ENCODE measurements at places on chromosomes 5 and 9. TPM values are rescaled to one million over a fixed set of nuclear protein-coding genes. Genes with fewer than 3 reads are reported as not detected.

Gene CEP120
- 10.6 TPM for total RNA-seq

Gene HBEGF
- 21.9 TPM for total RNA-seq

DNA sequence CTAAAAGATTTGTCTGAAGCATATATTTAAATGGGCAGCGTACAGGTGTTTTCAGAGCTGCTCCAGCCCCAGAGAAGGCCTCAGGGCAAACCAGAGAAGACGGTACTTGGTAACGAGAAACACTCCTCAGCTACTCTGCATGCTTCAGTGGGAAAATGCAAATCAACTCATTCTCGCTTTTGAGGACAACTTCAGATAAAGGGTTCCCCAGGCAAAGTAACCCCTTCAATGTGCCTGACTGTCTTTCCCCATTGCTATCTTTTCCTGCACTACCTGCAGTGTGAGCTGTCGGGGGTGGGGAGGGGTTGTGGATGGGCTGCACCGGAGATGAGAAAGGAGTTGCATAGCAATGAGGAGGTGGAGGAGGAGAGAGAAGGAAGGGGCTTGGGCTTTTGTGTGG is 339.7 kb upstream of the CLINT1 start:
- no peak for DNase-seq

DNA sequence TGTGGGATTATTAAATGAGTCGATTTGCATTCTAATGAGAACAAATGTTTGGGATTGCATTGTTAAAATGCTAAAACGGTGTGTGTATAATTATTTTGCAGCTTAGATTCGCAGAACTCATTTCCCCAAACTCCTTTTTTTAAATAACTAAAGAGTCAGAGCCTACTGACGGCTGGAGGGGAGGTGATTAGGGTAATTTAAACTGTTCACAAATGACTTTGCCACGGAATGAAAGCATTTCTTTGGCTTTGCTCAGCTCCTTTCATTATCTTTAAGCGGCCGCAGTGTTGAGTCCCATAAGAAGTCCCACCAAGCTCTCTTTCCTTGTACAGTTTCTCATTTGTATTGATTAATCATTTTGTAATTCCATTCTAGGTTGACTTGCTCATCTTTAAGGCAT is 1632.8 kb downstream of the MAT2B start:
- DNase-seq: no peak

GRCh38 chr5:14449052-14449661 is 132.4 kb upstream of the OTULINL start:
- no peak for DNase-seq

- DNase-seq: no peak
Measured at GRCh38 chr5:33742181-33742580, 149.6 kb downstream of the ADAMTS12 start.

DNA sequence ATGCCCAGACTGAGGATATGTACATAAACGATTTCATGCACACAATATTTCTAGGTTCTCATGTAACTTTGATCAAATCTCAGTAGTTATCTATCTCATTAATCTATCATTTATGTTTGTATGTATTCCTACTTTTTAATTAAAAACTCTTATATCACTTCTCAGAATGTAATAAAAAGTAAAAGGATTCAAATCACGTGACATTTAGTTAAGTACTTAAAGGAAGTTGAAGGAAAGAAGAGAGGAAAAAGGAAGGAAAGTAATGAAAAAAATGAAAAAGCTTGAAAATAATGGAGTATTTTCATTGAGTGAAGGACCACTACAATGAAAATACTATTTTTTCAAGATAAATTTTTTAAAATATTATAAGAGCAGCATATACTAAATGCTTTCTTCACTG is 535.3 kb downstream of the PRDM9 start:
- no peak for DNase-seq

Data from left ventricle myocardium superior (tissue), 1 donor.